Activated CD4-positive, alpha-beta memory T cell treated with anti-CD3 and anti-CD28 coated beads, Interleukin-2, amount 10 ng/mL, durations not matched to agents 7 days and 5 days (primary cell): ENCODE measurements at places on chromosomes 13 and 19. TPM values are rescaled to one million over a fixed set of nuclear protein-coding genes. Genes with fewer than 3 reads are reported as not detected.

DNA sequence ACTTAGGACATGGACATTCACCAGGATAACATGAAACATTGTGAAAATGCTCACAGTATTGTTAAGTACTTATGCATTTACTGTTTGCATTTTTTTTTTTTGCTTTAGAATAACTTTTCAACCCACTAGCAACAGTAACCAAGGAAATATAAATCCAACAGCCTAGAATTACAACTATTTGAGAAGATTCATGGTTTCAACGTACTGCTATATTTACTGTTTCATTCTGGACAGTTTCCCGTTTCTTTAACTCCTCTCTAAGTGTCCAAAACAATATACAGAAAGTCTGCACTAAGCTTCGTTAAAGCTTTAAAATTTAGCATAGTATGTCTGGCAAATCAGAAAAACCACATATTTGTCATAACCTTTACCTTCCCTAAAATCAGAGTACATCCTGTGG lies 2.7 kb downstream of the SMAD9 start:
- DNase-seq = no peak

DNA sequence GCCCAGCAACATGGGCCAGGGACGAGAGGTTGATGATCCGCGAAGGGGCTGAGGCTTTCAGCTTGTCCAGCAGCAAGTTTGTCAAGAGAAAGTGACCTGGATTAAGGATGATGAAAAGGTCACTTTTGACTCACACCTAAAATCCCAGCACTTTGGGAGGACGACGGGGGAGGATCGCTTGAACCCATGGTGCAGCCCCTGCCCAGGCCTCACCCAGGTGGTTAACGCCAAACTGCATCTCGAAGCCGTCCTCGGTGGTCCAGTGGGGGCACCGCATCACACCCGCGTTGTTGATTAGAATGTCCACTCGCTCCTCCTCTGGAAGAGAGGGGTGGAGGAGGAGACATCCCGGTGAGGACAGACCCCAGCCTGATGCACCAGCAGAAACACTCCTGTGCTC lies 10.4 kb upstream of the GP6 start:
- DNase-seq = no peak

DNA sequence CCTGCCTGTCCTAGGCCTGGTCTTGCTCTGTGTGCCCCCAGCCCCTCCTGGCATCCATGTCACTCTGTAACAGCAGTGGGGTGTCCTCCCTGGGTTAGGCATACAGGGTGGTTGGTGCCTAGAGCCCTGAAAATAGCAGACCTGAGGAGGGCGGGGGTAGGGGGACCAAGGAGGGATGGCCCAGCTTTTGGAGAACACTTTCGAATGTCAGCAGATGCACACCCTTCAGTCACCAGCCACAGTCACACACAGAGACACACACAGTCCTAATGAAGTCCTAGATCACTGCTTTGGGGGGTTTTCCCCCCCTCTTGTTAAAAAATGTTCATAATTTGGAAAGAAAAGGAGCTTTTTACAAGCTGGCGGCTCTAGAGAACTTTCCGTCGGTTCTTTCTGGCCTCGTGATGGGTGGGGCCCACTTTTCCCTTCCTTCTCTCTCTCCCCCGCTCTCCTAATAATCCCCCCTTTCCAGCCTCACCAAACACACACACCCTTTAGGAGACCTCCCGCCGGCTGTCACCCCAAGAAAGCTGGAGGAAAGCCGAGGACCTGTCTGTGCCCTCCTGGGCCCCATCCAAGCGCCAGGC lies 47.9 kb downstream of the LYL1 start:
- DNase-seq = no peak

GRCh38 chr13:50140153-50140552 lies 124.9 kb downstream of the KCNRG start:
- DNase-seq = no peak

GRCh38 chr13:49315756-49316482 lies 68.2 kb downstream of the CDADC1 start:
- DNase-seq = no peak

Gene C1QTNF9
- not detected for total RNA-seq

Gene ZNF543
- total RNA-seq = 8.2 TPM
